GM10248 (cell line): ENCODE measurements at places on chromosomes 4 and X.

DNA sequence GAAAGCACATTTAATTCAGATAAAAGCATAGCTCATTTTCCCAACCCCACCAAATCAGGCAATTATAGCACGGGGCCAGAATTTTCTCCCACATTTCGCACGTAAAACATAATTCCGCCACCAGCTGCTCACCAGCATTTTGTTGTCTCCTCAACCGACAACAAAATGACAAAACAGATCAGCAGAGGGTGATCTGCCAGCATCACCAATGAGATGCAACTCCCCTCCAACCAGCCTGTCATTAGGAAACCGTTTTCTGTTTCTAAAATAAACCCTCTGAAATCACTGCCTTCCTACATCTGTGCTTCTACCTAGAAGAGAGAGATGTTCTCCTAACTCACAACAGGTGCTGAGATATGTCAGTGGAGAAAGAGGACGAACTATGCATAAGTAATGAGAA, 654.8 kb upstream of the CPEB2 start:
- no peak for DNase-seq

- no peak for DNase-seq
Measured at GRCh38 chr4:9847968-9848748, 66.7 kb downstream of the DRD5 start.

- no peak for DNase-seq
Measured at GRCh38 chr4:130484826-130485225, 1388.9 kb downstream of the C4orf33 start.

DNA sequence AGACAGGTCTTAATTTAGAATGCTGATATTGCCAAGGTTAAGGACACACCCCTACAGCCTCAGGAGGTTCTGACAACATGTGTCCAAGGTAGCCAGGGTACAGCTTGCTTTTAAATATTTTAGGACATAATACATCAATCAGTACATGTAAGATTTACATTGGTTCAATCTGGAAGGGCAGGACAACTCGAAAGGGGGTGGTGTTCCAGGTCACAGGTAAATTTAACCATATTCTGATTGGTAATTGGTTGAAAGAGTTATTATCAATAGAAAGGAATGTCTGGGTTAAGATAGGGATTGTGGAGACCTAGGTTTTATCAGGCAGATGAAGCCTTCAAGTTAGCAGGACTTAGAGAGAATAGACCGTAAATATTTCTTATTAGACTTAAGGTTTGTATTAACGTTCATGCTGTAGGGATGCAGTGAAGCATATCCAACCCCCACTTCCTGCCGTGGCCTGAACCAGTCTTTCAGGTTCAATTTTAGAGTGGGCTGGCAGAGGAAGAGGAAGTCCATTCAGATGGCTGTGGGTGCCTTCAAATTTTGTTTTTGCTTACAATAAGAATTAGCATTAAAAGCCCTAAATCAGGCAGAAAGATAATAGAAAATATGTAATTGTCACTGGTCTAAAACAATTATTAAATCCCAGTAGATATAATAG, 136.5 kb upstream of the GALNTL6 start:
- peak; percentile 26 for DNase-seq

- DNase-seq: no peak
Measured at GRCh38 chr4:42498040-42498439, 100.8 kb downstream of the SHISA3 start.
